GM12864 (cell line): ENCODE measurements at places on chromosomes 1 and 21.

DNA sequence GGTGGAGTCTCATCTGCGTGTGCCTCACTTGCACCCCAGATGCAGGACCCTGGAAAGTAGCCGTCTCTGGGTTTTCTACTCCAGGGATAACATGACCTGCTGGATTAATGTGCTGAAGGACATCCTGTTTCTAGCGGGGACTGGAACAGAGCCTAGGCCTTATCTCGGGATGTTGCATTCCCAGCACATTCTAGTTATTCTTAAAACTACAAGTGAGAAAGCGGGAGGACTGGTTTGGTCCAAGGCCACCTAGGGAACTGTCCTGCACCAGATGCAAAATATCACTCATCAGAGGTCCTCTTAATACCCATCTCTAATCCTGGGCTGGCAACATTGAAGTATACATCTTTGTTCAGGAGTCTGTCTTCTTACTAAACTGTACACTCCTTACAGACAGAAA lies 179.9 kb downstream of the ZC3H11B start:
- DNase-seq = no peak

GRCh38 chr21:36654324-36654723 lies 44.6 kb upstream of the SIM2 start:
- no peak for DNase-seq

GRCh38 chr1:6207921-6208320 lies 2.0 kb downstream of the RNF207 start:
- DNase-seq = no peak

DNA sequence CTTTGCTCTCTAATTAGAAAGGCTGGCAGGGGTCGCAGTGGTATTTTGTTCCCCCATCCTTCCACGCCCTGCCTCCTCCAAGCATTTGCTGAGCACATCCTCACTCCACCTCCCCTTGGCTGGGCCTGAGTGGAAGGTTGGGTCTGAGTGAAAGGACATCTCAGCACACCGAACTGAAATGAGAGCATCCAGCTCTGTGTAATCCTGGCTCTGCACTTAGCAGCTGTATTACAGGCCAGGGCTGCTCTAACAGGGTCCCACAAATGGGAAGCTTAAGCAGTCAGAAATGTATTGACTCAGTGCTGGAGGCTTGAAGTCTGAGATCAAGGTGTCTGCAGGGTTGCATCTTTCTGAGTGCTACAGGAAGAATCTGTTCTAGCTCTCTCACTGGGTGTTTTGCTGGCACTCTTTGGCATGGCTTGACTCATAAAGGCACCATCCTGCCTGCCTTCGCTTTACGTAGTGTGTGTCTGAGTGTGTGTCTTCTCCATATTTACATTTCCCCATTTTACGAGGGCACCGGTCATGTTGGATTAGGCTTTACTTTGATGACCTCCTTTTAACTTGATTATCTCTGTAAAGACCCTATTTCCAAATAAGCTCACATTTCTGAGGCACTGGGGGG lies 48.5 kb upstream of the IGSF21 start:
- DNase-seq = no peak

DNA sequence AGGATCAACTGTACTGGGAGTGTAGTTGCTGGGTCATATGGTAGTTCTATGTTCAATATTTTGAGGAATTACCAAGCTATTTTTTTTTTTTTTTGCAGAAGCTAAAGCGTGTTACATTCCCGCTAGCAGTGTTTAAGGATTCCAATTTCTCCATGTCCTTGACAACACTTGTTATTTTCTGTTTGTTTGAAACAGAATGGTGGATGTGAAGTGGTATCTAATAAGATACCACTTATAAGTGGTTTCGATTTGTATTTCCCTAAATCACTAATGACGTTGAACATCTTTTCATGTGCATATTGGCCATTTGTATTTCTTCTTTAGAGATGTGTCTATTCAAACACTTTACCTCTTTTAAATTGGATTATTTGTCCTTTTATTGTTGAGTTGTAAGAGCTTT lies 112.2 kb downstream of the DISP1 start:
- no peak for DNase-seq

GRCh38 chr1:101356013-101356412 lies 119.2 kb downstream of the S1PR1 start:
- DNase-seq = no peak

DNA sequence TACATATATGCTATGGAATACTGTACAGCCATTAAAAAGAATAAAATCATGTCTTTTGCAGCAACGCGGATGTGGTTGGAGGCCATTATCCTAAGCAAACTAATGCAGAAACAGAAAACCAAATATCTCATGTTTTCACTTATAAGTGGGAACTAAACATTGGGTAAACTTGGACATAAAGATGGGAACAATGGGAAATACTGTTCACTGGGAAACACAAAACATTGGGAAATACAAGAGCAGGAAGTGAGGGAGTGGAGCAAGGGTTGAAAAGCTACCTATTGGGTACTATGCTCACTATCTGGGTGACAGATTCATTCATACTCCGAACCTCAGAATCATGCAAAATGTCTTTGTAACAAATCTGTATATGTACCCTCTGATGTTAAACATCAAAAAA lies 17.3 kb upstream of the PPT1 start:
- DNase-seq = no peak

DNA sequence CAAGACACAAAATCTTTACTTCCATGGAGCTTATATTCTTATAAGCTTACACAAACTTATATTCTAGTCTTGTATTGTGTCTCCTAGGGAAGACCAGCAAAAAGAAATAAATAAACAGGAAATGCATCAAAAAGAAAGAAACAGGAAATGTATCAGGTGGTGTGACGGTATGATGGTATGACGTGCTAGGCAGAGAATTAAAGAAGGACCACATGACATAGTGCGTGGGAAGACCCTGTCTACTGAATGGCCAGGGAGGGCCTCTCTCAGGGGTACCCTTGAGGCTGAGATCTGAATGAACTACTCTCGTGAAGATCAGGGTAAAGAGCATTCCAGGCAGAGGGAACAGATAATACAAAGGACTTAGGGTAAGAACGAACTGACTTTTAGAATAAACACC lies 15.6 kb upstream of the WDR26 start:
- no peak for DNase-seq
